ENCODE measurements at places on chromosomes 5 and 9.

- DNase-seq = peak; percentile 17
Measured at GRCh38 chr9:110058304-110058953, 149.5 kb downstream of the C9orf152 start.

GRCh38 chr5:88401228-88401627, 132.6 kb upstream of the TMEM161B start:
- DNase-seq = no peak

DNA sequence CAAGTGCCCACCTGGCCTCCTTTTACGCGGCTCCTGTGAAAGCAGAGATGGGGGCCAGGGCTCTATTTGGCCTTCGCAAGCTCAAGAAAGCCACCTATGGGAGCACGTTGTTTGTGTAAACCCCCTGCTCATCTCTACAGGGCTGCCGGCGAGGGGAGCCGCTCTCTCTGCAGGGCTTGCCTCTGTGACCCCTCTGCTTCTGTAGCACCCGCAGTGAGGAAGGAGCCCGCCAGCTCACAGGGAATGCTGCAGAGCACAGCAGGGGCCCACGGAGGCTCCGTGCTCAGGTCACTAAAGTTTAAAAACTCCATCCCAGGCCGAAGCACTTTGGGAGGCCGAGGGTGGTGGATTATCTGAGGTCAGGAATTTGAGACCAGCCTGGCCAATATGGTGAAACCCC, 376.8 kb downstream of the IRX2 start:
- no peak for DNase-seq

DNA sequence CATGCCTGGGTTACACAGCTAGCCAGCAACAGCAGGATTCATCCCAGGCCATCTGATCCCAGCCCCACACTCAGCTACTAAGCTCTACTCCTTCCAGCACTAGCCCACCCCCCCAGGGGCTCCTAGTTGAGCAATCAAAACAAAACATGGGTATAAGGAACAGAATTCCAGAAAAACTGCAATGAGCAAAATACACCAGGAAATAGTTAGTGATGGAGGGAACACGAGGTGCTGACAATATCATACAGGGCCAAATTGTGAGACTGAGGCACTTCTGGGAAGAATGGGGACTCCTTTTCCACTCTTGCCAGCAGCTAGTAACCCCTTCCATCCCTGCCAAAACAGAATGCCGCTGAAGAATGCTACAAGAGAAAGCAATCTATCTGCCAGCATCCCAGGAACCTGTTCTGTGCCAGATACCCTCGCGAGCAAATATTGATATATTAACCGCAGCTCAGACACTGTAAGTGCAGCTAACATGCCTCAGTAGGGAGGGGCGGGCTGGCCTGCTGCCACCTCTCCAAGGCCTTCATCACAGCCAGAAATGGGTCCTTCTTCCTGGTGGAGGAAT, 161.4 kb downstream of the SLIT3 start:
- DNase-seq = no peak

- DNase-seq = no peak
Measured at GRCh38 chr9:124506931-124507879, at the start of gene NR5A1. TSS of gene NR5A1 (minus strand) at chr9:124507399. CDS start at chr9:124503395, 4,004 bp downstream.

GRCh38 chr5:39501397-39501796, 76.6 kb upstream of the DAB2 start:
- DNase-seq = no peak

GRCh38 chr9:117368684-117369230, 46.1 kb downstream of the ASTN2 start:
- DNase-seq = no peak

DNA sequence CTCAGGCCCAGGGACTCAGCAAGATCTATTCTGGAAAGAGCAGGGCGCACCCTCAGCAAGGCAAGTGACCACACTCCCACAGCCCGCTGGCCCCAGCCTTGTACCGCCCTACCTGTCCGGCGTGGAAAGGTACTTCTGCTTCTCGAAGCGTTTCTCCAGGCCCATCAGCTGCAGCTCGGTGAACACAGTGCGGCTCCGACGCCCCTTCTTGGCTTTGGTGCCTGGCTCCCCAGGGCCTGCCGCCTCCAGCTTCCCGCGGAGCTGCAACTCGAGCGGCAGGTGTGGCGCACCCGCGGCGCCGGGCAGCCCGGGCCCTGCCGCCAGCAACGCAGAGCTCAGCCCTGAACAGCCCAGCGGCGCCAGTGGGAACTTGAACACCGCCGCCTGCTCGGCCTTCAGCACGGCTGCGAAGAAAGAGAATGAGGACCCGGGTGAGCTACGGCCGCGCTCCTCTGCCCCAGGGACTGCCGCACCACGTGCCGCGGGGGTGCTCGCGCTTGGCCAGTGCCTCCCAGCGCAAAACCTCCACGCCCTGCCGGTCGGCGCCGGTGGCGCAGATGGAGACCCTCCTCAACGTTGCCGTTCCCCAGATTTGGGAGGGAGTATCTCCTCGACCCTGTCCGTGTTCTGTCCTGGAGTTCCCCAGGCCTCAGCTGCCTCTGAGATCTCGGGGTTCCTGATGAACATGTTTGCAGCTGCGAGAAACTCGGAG, 2.2 kb downstream of the BARX1 start:
- DNase-seq = peak; percentile 31

DNA sequence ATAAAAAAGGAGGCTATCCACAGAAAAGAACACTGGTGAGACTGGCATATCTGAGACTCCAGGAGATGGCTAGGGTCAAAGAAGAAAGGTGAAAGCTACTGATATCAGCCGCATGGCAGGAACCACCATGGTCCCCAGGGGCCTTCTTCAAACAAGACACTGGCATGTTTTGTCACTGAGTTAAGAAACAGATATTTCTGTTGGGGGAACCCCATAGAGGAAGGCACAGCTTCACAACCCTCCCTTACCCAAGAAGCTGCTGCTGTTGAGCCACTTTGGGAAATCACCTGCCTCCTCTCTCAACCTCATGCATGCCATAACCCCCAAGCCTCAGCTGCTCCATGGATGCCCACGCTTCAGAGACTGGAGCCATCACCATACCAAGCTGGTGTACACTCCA, 13.3 kb upstream of the BTNL3 start:
- DNase-seq = no peak

DNA sequence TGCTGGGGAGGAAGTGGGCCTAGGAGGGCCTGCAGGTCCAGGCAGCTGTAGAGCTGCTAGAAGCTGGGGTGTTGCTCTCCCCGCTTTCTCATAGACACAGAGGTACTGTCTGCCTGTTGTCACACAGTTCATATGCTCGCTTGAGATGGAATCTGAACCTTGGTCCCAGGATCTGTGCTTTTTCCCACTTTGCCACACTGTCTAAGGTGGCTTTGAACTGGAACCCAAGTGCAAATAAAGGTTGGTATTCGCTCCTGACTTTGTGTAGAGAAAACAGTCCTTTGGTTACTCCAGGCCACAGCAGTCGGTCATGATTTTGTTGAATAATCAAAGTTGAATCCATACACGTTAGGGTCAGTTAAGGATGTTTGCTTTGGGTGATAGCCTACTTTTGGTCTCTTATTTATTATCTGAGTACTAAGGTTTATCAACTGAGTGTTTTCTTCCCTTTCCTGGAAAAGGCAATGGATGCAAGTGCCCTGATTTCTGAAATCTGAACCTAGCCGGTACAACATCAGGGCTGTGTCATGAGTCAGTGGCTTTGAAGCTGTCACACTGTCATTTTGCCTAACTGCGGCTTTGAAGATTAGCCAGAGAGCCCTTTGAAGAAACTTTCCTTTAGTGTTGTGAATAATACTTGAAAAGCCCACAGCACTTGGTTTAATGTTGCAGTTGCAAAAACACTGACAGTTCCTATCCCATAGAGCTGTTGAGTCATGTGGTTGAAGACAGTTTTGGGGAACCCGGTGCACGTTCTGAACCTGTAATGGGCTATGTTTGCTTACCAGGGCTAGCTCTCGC, 41.3 kb downstream of the HABP4 start:
- DNase-seq = no peak

- DNase-seq = no peak
Measured at GRCh38 chr5:72922422-72922821, 33.4 kb upstream of the FCHO2 start.

GRCh38 chr5:158886086-158886485, 213.6 kb downstream of the EBF1 start:
- DNase-seq = no peak

GRCh38 chr5:15376803-15377202, 123.2 kb upstream of the FBXL7 start:
- no peak for DNase-seq

- no peak for DNase-seq
Measured at GRCh38 chr5:176180339-176180738, 57.9 kb upstream of the SIMC1 start.

- DNase-seq = no peak
Measured at GRCh38 chr5:143870362-143870761, 58.4 kb downstream of the HMHB1 start.

DNA sequence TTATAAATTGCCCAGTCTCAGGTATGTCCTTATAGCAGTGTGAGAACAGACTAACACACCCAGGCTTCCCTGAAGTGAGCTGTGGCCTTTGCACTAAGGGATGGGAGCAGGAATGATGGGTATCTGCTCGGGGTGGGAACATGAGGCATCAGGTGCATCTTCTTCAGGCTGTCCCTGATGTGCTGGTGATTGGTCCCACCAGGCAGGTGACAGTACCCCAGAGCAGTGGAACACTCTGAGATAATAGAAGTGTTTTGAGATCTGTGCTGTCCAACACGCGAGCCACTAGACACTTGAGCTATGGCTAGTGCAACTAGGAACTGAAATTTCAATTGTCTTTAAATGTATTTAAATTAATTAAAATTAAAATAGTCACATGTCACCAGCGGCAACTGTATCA, 12.8 kb upstream of the MED10 start:
- no peak for DNase-seq

DNA sequence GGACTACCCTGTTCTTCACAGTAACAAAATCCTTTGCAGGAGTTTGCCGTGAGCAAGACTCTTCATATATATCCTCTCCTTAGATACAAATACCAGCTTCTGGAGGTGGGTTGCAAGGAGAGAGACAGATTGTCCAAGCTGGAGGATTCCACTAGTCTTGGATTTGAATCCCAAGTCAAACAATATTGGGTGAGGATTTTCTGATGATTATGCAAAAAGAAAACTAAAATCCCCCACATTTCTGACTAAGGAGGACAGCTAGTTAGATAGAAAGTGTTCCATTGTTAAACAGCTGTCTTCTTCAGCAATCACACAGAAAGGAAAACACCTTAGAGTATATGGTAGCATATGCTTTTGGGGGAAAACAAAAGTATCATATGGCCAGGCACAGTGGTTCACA, 54.2 kb downstream of the KLF4 start:
- DNase-seq = no peak

DNA sequence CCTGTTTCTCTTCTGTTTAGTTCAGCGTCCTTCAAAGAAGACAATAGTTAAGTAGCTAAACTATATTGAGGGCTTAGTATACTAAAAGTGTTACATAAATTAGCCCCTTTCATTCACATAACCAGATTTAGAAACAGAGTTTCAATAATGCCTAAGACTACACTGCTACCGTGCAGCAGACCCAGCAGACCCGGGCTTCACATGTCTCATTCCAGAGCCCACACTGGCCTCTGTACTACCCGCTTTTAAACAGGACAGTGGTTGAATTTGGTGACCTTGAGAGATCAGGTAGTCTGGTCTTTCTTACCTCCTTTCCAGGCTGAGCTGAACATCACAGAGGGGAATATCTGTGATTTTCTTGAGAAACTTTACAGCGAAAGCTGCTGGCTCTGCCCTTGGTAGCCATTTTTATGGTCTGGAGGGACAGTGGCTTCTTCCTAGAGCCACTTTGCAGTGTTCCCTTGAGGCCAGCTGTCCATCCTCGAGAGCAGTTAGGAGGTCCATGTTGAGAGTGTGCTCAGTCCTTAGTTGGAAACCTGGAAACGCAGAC, 56.5 kb downstream of the SLC22A5 start:
- no peak for DNase-seq

- no peak for DNase-seq
Measured at GRCh38 chr9:108744641-108745040, 111.1 kb downstream of the ACTL7B start.

DNA sequence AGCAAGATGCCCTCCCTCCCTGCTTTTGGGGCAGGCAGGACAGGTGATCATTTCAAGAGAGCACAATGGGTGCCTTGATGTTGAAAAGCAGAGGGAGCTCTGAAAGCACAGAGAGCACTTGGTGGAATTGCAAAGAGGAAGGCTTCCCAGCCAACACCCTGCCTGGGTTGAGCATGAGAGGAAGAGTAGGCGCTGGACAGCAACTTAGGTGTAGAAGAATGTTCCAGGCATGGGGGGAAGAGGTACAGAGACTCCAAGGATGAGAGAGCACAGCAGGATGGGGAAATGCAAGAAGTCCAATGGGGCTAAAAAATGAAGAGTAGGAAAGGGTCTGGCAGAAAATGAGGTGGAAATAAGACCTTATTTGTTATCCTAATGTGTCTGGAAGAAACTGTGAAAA, 144.8 kb downstream of the TRIM36 start:
- no peak for DNase-seq

GRCh38 chr5:168881427-168882149, 302.4 kb upstream of the PANK3 start:
- DNase-seq = no peak

DNA sequence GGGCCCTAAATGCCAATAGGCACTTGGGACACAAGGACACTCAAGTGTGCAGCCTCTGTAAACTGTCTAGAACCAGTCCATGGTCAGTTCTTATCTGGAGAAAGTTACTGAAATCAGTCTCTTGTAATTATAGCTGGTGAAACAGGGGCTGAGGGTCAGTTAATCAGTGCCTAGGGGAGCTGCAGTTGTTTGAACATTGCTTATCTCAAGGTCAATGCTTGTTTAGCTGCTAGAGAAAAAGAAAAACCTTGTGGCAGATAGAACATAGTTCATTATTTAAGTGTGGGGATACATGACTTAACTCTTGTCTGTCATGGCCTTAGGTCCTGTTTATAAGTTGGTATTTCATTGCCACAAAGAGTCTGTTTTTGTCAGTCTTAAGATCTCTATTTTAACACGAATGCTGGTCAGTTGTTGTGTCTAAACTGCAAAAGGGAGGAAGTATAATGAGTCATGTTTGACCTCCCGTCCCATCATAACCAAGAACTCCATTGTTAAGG, 108.0 kb downstream of the STARD4 start:
- DNase-seq = no peak

GRCh38 chr5:39100301-39100850, 26.2 kb upstream of the RICTOR start:
- DNase-seq = no peak

GRCh38 chr9:136488247-136489214, 5.7 kb upstream of the SEC16A start:
- no peak for DNase-seq

- no peak for DNase-seq
Measured at GRCh38 chr9:108040783-108041182, 551.2 kb upstream of the KLF4 start.

GRCh38 chr9:30622561-30622960, 1761.9 kb upstream of the ACO1 start:
- DNase-seq = no peak

All from NCI-H748 treated with DMSO at 0.1 percent for 48 hours (cell line).